ENCODE measurements at places on chromosomes 12 and 14. TPM values are rescaled to one million over a fixed set of nuclear protein-coding genes. Genes with fewer than 3 reads are reported as not detected.

DNA sequence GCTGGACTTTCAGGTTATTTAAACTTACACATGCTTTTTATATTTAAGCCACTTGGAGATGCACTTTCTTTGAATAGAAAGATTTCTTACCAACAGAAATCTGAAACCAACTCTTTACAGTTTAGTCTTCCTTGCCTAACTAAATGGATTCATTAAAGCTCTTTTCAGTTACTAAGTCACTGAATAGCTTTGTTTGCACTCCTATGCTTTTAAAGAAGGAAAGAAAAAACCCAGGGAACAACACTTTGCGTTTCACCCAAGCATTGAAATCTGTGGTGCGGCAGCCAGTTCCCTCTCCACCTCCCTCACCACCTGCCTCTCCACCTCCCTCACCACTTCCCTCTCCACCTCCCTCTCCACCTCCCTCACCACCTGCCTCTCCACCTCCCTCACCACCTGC, 70.3 kb downstream of the RIMBP2 start:
- no peak for DNase-seq

DNA sequence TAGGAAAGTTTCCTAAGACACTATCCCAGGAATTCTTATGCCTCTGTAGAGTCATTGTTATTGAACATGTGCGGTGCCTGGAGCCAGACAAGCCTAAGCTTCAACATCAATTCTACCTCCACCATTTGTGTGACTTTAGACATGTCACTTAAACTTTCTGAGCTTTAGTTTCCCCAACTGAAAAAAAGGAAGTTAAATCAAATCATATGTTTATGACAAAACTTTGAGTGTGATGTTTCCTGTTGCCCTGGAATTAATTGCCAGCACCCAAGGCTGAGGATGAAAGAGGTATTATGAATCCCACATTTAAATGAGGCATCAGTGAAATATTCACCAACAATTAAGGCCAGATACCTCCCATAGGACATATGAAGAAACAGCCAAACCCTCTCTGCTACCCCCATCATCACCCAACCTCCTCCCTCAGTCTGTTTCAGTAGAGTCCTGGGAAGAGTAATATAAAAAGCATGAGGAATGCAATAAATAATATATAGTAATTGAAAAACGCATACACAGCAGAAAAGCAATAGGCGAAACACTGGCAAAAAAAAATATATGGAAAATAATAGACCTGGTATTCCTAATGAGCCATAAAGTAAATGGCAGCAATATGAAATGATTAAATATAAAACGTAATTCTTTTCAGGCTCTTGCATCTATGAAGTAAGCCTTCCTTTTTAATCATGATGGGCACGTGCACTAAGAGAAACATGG, 182.0 kb upstream of the DCN start:
- no peak for DNase-seq

DNA sequence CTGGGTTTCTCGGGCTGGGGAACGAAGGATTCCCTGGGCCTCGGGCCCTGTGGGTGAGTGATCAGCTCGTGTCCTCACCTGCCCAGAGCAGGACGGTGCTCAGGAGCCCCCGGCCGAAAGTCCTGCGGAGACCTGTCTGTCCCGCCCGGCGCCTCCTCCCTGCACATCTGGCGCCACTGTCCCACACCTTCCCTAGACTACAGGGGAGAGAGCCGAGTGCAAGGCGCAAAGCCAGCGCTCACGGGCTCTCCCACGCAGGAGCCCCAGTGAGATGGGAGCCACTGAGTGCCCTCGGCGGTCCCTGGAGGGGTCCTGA, 13.1 kb upstream of the TEX22 start:
- no peak for DNase-seq

DNA sequence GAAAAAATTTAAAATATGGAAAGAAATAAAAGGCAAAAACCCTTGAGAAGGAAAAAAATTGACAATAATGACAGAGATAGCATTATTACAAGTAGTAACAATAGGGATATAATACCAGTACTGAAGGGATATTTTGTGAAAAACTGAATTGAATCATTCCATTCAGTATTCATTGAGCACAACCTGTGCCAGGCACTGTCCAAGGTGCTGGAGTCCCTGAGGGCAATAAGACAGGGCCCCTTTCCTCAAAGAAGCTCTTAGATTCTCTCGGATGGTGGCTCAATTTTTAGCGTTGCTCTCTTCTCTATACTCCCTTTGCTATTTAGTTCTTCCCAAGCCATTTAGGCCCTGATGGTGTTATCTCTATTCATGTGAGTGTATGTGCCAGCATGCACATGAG, 34.3 kb upstream of the GAS2L3 start:
- DNase-seq: peak; percentile 68

DNA sequence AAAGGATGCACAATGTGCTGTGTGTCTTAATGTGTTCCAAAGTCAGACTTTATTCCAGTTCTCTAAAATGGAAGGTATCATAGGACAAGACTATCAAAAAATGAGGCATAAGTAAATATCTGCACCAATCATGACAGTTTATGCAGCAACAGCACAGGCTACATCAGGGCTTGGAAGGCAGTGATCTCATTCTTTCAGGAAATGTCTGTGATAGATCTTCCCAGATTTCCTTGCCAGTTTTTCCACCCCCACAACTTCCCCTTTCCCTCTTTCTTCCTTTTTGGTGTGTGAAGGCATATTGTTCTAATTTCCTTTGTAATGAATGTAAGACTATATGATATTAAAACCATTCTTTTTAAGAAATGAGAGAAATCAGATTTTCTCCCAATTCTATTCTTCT, 326.7 kb downstream of the ATP23 start:
- DNase-seq: no peak

PDE3A gene
- total RNA-seq: 2.3 TPM

FSCB gene
- total RNA-seq: not detected

All from WTC11 (cell line).